Hypothalamus (tissue), 51 donors: ENCODE measurements at places on chromosomes 12 and 14.

DNA sequence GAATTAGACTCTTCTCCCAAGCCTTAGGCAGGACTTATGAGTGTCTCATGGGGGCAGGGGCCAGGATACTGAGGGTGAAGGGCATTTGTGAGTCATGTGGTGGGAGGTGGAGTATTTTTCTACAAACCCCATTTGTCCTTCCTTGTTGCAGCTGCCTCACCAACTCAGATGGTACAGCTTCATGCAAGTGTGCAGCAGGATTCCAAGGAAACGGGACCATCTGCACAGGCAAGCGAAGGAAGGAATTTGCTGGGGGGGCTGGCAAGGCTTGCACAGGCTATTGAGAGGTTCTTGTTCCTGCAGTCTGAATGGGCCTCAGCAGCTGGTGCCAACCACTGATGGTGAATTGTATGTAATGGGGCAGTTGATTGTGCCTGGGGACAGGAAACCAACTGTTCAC is 125.1 kb downstream of the STAB2 start:
- no peak for DNase-seq

- DNase-seq = no peak
Measured at GRCh38 chr14:69657950-69658355, 46.6 kb downstream of the SUSD6 start.

DNA sequence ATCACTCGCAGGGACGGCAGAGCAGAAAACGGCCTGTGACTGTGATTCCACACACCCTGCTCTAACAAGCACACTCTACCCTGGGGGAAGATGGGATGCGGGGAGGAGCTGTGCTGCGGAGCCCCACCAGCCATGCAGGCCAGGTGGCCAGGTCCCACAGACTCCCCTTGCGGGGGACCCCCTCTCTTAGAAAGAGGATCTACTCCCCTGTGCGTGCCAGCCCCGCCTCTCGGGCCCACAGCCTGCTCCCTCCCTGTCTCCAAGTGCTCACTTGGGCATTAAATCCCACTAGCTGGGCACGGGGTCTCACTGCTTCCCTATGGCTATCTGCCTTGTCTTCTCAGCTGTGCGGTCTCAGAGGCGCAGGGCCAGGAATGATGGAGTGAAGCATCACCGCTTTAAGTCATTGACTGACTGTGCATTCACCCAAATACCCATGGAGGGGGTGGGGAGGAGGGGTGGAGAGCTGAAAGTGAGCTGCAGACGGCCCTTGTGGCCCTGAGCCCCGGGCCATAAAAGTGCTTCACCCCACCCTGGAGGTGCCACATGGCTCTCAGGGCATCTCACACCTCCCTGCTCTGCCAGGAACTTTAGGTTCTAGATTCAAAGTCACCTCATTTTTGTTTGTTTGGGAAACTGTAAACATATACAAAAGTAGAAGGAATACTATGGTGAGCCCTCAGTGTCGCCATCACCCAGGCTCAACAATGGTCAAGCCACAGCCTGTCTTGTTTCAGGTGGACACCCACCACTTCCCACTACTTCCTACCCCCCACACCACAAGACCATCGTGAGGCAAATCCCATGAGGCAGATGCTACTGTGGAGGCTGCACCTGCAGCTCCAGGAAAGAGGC is 9.4 kb downstream of the STX2 start:
- DNase-seq = no peak

DNA sequence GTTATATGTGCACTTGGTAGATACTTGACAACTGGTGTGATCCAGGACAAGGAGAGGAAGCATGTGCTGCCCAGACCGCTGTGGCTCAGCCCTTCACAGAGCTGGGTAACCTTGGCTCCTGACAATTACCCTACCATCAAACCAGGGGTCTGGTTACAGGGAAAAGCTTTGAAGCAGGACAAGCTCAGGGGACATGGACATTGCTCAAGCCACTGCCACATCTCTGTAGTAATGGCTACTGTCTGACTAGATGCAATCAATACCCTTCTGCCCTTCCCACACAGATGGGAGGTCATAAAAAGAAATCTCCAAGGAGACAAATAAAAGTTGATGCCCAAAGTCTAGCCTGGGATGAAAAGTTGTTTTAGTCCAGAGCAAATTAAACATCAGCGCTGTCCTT is 577.4 kb downstream of the MED13L start:
- DNase-seq = no peak

- no peak for DNase-seq
Measured at GRCh38 chr14:89564286-89564957, 147.4 kb upstream of the FOXN3 start.

GRCh38 chr12:60834806-60835205 is 1239.0 kb downstream of the SLC16A7 start:
- DNase-seq = no peak

GRCh38 chr14:53295985-53296582 is 143.0 kb upstream of the DDHD1 start:
- DNase-seq = no peak

- no peak for DNase-seq
Measured at GRCh38 chr12:26839512-26839911, 6.5 kb upstream of the ITPR2 start.

GRCh38 chr12:92995258-92995903 is 66.3 kb upstream of the EEA1 start:
- no peak for DNase-seq

DNA sequence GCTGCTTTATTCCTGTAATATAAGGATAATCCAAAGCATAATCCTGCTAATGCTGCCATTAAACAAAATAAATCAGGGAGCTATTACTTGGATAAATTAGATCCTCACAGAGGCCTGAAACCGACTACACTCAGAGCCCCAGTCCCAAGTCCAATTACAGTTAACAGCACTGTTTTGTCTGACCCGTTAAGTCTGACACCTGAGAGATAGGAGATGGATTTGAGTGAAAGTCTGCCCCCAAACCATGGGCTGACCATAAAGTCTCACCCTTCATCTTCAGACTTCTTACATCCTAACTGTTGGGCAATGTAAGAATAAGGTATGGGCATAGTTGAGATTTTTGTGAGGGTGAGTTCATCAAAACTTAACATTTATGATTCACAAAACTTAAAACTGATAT is 181.7 kb downstream of the PLCZ1 start:
- no peak for DNase-seq

DNA sequence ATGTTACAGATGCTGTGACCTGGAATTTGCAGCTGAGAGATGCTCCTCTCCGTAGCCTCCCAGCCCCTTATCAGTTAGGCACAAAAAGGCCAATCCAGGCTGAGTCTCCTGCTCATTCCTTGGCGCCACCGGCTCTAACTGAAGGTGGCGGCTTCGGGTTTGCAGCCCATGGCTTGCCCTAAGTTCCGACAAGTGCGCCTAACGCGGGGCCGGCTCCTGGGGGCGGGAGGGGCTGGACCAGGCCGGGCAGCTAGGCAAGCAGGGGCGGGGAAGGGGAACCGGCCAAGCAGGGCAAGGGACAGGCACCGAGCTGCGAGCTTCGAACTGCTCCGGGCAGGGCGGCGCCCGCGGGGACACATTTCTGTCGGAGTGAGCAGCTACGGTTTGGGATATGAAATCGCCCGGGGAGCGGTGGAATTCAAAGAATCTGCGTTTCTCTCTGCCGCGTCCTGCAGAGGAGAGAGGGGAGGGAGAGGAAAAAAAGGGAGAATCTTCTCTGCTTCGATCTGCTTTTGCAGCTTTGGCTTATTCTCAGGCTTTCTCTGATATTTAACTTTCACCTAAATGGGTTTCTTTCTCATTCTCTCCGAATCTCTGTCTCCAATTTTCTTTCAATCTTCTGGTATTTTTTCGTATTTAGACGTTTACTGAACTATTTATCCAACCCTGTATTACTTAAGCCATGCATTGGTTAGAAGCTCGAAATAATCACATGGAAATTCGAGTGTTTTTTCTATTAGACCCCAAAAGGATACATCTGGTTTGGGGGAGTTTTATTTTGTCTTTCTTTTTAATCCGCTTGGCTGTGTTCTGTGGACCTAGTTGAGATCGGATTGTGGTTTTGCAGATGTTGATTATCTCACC is 1.6 kb upstream of the HOXC12 start:
- DNase-seq = no peak

GRCh38 chr14:50397390-50398188 is 908 bp upstream of the CDKL1 start:
- DNase-seq = no peak

GRCh38 chr14:96245710-96246538 is 10.1 kb upstream of the BDKRB1 start:
- DNase-seq = no peak

DNA sequence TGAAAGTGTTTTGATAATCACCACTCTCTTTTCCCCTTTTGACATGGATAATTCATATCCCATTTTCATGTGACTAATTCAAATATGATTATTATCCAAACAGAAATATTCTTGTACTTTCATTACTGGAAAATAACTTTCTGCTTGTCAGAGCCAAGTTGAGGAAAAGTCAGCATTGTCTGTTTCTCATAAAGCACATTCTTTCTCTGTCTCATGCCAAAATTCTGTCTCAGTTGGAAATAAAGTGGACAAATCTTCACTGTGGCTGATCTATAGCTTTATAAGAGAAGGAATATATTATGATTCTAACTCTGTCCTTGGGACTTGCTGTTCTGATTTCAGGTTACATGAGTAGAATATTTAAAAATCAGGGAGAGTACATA is 22.7 kb upstream of the PRICKLE1 start:
- no peak for DNase-seq

- DNase-seq = no peak
Measured at GRCh38 chr12:48996794-48997718, 2.1 kb downstream of the DDN start.

GRCh38 chr12:3911409-3911808 is 38.2 kb upstream of the PARP11 start:
- no peak for DNase-seq
